NCI-H1436 treated with DMSO at 0.1 percent for 48 hours (cell line): ENCODE measurements at places on chromosomes 1 and 21.

DNA sequence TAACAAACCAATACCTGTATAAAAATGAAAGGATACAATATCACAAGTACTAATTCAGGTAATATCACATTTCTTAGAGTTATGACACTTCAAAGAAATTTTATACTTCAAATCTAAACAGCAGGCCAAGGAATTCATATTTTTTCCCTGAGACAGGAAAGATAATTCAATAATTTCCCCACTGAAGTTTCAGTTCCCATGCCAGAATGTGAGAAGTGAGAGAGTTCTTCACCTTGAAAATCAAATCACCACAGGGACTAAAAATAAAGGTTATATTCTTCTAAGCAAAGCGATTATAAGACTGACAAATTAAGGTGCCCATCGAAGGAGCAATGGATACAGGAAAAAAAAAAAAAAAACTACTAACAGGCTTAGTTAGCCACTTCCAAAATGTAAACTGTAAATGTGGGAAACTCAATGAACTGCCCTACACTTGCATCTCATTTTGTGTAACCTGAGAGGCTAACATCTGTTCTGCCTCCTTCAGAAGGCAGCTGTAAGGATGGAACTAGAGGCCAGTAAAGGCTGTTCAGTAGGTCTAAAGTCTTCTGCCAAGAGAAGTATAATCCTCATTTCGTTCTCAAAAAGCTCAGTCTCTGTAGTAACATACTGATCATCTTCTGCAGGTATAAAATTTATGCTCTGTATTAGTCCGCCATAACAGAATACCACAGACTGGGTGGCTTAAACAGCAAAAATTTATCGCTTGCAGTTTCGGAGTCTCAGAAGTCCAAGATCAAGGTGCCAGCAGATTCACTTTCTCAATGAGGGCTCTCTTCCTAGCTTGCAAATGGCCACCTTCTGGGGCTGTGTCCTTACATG, 127.8 kb downstream of the RERE start:
- DNase-seq = no peak

DNA sequence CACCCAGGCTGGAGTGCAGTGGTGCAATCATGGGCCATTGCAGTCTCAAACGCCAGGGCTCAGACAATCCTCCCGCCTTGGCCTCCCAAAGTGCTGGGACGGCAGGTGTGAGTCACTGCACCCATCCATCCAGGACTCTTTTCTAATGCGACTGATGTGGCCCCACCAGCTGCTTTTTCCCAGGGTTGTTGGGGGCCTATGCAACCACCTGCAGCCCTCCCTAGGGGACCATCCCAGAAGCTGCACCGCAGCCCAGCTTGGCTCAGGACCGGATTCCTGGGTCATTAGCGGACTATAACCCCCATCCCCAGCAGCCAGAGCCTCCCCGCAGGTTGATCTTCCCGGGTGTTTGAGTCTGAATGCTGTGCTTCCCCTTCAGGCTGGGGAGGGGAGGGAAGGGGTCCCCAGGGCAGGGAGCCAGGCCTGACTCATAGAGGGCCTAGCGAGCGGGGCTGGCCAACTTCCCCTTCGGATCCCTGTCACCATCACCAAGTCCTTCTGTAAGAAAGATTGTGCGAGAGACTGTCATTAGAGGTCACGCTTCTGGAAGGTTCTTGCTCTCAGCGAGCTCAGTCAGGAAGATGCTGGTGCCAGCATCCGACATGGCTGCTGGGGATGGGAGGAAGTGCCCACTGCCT, 108.7 kb upstream of the ACTRT2 start:
- no peak for DNase-seq

DNA sequence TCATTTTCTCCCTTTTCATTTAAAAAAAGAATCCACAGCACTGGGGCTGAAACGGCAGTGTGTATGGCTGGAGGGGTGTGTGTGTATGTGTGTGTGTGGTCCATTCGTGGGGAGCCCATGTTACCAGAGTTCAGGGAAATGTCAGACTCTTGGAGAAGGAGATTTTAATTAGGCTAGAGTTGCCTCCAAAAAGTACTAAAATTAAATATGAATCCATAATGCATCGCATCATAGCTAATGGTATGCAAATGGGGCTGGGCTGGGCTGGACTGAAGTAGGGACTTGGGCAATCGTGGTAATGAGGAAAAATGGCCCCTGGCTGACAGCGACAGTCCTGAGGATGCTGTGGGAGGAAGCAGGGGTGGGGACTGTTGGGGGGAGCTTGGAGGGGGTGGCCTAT, 24.8 kb downstream of the GRIK3 start:
- no peak for DNase-seq

DNA sequence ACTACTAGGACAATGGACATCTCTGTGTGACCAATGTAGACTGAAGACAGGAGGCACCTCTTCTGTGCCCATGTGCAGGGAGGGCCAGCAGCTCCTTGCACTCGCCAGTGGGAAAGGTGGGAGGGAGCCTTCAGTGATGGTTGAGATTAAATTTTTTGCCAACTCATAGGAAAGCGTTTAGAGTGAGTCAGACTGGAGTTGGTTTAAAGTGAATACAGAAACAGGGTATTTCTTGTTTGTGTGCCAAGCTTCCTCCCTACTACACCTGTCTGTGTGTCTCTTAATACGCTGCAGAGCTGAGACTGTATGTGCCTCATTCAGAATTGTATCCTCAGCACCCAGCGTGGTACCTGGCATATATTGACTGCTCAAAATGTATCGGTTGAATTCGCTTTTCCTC, 13.5 kb upstream of the COL16A1 start:
- DNase-seq = no peak

DNA sequence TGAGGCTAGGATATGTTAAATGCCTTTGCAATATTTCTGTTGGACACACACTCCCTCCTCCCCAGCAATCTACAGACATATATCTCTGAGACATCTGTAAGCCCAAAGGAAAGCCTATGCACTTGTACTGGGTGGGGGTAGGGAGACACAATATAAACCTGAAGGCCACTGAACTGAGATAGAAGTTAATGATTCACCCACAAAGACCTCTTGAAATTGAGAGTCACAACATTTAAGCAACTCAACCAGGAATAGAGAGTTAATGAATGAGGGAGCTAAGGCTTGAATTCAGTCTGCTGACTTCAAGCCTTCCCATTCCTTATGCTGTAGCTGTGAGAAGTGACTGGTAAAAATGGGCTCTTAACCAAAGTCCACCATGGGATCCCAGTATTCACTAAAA, 5.0 kb downstream of the OR10J1 start:
- DNase-seq = no peak
